ENCODE measurements at places on chromosomes 7 and 10. TPM values are rescaled to one million over a fixed set of nuclear protein-coding genes. Genes with fewer than 3 reads are reported as not detected.

DNA sequence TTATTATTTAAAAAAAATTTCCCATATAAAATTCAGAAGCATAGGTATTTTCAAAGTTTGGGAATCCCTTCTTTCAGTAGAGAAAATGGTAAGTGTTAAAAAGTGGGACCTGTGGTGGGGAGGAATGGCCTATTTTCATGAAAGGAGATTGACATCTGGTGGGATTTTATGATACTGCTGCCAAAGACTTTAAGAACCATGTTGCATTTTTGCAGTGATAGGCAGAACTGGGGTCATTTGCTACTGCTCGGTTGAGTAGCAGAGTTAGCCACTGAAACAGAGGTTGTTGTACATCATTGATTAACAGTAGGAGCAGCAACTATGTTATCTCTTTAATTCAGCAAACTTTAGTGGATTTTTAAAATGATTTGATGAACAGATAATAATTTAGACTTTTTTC, 4.4 kb downstream of the BICC1 start:
- no peaks in the 10 kb centered on the region for H3K36me3 ChIP-seq
- DNase-seq = no peak
- peaks cover 15% of the 10 kb centered on the region for H3K27me3 ChIP-seq
- H3K4me3 ChIP-seq = no peak overlapping the region

DNA sequence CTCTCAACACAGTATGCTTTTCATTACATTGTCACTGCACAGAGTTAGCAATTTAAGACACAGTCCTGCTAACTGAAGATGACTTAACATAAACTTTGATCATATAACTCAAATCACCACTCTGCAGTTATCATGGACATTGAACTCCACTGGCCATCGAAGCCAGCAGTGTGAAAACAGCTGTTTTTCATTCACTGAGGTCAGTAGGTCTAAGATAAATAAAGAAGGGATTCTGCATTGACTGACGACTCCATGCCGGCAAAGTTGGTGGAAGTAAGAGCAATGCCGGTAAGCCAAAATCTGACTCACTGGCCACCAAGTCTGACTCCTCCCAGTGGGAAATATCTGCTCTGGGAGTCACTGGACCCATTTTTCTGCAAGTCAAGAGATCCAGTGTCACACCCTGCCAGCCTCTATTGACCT, 449.9 kb upstream of the ANKRD30A start:
- no peaks in the 10 kb centered on the region for H3K36me3 ChIP-seq
- no peaks in the 10 kb centered on the region for H3K4me1 ChIP-seq

GRCh38 chr7:71645836-71646235, 513.9 kb downstream of the GALNT17 start:
- peaks cover 38% of the 10 kb centered on the region for H3K36me3 ChIP-seq
- no peak overlapping the region for H3K27ac ChIP-seq
- DNase-seq = no peak
- H3K4me1 ChIP-seq = no peaks in the 10 kb centered on the region
- no peak overlapping the region for H3K4me3 ChIP-seq
- H3K27me3 ChIP-seq = no peaks in the 10 kb centered on the region

DNA sequence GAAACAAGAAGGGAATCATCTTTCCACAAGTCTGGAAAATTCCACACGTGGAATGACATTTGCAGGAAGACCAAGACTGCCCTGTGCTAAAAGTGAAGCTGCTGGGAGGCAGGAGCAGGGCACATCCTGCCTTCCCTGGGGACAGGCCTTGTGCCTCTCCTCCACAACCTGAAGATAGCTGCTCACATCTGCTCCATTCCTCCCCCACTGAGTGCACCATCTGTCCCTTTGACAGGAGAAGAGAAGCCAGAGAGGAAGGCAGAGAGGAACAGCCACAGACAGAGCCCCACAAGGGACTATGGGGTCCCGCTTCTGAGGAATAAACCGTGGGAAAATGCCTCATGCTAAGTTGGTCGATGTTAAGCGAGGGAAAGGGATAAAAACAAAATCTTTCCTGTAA, 15.9 kb upstream of the FAM171A1 start:
- H3K4me3 ChIP-seq = no peak overlapping the region
- DNase-seq = no peak
- no peaks in the 10 kb centered on the region for H3K4me1 ChIP-seq
- no peaks in the 10 kb centered on the region for H3K36me3 ChIP-seq

DNA sequence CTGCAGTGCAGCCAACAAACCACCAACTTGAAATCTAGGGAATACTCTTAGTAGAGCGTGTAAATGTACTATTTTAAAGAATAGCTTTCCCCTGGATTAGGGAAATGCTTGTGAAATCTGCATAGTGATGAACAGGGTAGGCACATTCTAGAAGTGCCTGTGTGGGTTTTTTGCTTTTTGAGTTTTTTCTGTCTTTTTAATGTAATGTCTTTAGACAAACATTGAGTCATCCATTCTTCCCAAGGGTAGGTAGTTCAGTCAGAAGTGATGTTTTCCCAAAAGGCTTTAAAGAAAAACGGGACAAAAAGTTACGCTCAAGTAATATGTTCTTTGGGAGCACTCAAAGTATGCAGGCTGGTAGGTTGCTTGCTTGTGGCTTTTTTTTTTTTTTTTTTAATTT, 130.0 kb downstream of the AUTS2 start:
- DNase-seq = no peak
- peaks cover 3% of the 10 kb centered on the region for H3K4me1 ChIP-seq
- H3K36me3 ChIP-seq = no peaks in the 10 kb centered on the region

DNA sequence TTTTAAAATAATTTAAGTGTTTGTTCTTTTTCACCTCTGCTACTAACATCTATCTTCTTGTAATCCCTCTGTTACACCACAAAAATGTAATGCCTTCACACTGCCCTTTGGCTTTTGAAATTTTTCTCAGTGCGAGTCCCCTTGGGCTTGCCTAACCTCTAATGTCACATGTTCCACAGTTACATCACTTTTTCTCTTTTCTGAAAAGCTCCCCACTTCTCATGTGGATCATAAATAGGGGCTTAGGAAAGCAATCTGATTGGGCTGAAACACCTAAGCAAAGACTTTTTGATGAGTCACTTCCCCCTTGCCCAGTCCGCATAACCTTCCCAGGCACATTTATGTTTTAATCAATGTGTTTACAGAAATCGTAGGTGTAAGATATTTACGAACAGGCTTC, 288.2 kb downstream of the IPMK start:
- no peak for DNase-seq
- H3K36me3 ChIP-seq = peaks cover 15% of the 10 kb centered on the region
- H3K27me3 ChIP-seq = no peaks in the 10 kb centered on the region
- no peak overlapping the region for H3K27ac ChIP-seq

GRCh38 chr10:116765648-116766081, 23.3 kb upstream of the HSPA12A start:
- H3K4me1 ChIP-seq = no peaks in the 10 kb centered on the region
- H3K36me3 ChIP-seq = no peaks in the 10 kb centered on the region
- DNase-seq = peak; percentile 48
- H3K27ac ChIP-seq = no peak overlapping the region
- no peak overlapping the region for H3K4me3 ChIP-seq

DNA sequence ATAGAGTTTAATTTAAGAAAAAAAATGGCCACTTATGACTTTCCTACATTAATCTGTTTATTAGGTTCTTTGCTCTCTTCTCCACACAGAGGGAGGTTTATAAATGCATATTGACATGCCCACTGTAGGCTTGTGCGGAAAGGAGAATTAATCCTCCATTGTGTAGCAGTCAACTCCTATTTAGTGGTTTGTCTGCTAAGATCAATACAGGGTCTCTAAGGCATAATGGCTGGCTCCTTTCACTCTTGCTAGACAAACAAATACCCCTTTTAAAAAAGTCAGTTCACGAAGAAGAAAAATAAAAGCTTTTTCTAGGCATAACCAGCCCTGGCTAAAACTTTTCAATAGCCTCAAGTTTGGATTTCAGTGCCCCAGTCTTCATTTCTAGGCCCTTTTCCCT, 141.6 kb downstream of the TSPAN12 start:
- H3K4me1 ChIP-seq = no peaks in the 10 kb centered on the region
- H3K27ac ChIP-seq = no peak overlapping the region
- no peak overlapping the region for H3K4me3 ChIP-seq
- DNase-seq = no peak

The ATRNL1 gene
- total RNA-seq = 9.3 TPM

The CARD11 gene
- 20.0 TPM for total RNA-seq

The LEP gene
- total RNA-seq = not detected

The EIF5AL1 gene
- 0.35 TPM for total RNA-seq

The COL26A1 gene
- total RNA-seq = 42.6 TPM

The PAX2 gene
- not detected for total RNA-seq

The MMD2 gene
- 0.11 TPM for total RNA-seq

Data from H9 (cell line).